Stimulated activated CD4-positive, alpha-beta T cell treated with anti-CD3 and anti-CD28 coated beads, TNF-alpha, amount 100 ng/mL, for 1 hour (primary cell): ENCODE measurements at places on chromosomes 3 and 15.

GRCh38 chr3:186209810-186210752 is 101.2 kb upstream of the ETV5 start:
- DNase-seq: no peak

DNA sequence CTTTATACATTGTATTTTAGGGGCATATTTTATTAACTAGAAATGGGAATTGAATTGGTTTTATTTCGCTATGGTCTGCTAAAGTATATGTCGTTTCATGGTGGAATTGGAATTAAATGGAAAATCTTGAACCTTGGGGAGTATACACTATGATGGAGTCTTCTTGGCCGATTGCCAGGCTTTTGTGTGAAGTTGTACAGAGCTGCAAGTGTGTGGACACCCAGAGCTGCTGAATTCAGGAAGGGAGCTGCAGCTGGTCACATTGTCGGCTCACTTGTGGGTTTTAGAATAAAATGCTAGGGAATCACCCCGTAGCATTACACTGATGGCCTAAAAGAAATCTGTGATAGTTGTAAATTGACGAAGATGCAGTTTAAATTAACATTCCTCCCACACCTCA is 35.1 kb downstream of the USP3 start:
- no peak for DNase-seq

- no peak for DNase-seq
Observed at GRCh38 chr3:139355476-139355875, 11.7 kb downstream of the MRPS22 start.

GRCh38 chr3:161413127-161413854 is 42.0 kb upstream of the SPTSSB start:
- DNase-seq: no peak

- DNase-seq: no peak
Observed at GRCh38 chr15:55343168-55343567, 24.1 kb downstream of the PIGB start.

DNA sequence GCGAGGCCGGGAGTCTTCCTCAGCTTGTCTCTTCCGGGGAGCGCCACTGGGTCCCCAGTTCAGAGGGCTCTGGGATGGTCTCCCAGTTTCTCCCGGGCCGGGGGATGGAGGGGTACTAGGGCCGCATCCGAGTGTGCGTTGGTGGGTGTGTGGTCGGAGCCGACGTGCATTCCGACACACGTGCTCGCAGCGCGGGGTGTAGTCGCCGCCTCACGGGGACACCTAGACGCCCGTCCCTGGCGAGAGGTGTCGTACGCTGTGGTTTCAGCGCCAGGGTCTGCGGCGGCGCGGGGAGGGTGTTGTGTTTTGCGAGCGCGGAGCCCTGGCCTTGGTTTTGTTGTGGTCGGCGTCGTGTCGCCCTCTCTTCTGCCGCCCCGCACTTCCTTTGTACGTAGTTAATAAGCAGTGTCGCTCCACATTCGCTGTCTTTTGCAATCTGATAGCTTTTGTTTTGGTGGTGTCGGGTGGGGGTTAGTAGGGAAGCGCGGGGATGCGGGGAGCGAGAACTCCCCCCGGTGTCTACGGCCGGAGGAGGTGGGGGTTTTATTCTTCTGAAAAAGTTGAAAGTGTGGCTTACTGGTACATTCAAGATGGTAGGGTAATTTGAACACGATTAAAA is 2.2 kb downstream of the IGF1R start:
- DNase-seq: no peak

DNA sequence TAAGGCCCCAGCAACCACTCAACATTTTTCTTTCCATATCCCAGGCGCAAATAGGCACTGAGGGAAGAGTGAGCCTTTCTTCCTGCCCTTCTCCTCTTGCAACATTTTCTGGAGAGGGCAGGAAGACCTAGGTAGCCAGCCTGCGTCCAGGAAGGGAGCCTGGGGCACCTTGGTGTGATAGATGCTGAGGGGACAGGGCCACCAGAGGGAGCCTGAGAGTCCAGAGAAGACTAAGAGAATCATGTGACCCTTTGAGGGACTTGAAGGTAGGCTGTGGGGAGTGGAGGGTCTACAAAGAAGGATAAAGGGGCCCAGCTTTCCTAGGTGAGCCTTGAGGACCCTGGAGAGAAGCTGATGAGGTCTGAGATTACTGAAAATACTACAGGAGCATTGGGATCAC is 346.6 kb downstream of the CNTN6 start:
- no peak for DNase-seq

DNA sequence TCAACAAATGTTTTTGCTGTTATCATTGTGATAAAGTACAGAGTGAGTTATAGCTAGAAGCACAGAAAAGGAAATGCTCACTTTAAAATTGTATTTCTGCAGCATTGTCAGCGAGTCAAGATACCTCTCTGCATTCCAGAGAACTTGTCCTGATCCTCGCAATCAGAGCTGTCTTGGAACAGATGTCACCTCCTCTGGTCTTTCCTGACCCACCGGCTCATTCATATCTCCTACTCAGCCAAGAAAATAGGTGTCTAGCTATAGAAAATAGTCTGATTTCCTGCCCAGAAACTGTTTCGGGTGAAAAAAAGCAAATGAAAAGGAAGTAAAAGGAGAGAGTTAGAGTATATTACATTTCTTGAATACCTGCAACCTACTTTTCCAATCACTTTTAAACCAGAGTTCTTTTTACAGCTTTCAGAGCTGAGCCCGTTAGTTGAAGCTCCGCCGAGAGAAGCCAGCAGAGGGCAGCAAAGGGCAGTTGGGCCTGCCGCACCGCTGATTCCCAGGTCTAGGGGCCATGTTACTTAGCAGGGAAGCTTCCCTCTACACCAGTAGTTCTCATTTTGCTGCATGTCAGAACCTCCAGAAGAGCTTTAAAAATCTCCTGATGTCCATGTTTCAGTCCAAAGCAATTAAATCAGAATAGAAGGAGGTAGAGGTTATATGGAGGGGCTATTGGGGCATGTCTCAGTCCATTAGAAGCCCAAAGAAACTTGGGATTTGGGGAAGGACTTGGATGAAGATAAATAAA is 185.7 kb upstream of the THRB start:
- no peak for DNase-seq

DNA sequence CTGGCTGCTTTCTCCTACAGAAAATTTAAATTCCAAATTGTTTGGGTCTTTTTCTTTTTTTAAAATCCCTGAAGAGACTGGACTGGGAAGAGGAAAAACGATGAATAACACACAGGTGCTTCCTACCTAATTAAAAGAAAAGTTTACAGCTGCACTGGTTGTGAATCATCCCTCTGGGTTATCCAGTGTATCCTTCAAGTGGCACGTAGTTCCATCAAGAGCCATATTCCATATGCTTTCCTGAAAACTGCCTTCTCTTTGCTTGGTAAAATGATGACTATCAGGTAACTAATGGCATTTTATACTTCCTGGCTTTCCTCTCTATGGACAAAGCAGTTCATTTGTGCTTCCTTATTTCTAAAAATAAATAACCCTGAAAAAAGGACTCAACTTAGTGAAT is 123.2 kb downstream of the MAGI1 start:
- no peak for DNase-seq

- no peak for DNase-seq
Observed at GRCh38 chr15:57398336-57398735, 22.0 kb downstream of the CGNL1 start.

DNA sequence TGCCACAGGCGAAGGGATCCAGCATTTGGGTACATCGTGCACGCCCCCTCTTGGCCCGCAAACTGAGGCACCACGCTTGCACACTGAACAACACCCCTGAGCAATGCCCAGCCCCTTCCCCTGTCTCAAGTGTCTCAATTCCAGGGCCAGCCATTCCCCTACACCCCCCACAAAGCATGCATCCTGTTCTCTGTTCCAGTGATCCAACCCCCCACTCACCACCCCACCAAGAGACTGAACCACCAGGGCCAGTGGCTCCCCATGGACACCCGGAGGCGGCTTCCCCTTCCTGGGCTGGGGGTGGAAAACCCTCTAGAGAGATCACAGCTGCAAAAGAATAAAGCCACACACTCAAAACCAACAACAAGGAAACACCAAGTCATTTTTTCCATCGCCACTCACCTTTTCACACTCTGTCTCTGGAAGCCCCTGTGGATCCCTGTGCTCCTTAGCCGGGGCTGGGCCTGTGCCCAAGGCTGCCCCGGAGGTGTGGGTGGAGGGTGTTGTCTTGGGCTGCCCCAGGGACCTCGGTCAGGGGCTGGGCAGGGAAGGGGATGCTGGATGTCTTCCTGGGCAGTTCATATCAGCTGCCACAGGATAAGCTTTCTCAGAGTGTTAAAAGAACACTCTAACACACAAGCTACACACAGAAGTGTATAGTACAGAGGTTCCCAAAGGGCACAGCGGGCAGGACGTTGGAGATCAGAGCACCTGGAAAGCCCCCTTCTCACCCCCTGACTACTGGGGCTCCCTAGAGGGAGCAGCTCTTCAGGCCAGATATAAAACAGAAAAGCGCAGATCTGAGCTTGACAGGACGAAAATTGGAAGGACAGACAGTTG is 92.5 kb downstream of the CHSY1 start:
- no peak for DNase-seq

DNA sequence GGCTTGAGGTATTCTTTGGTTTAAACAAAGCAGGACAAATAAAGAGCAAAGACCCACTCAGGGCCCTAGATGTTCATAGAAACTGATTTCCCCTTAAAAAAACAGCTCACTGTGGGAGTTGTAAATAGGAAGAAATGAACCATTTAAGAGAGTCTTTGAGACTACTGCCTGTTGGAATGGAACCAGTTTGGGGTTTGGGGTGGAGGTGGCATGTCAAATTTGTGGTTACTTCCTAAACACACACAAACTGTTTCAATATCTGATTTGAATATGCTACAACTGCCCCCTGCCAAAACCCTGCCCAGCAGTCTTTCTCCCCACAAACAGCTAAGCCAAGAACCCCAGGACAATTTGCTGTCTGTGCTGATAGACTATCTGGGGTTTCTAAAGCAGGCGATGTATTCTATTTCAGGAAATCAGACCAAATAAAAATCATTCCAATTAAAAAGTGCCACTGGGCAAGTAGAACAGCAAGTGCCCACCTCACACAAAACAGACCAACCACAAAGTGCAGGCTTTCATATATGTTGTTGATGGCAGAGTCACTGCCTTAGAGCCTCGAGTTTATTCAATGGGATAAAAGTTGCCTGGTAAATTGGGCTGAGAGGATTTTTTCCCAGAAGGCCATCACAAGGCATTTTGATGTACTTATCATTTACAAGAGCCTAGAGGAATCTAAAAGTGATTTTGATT is 293.9 kb upstream of the PROK2 start:
- DNase-seq: no peak

DNA sequence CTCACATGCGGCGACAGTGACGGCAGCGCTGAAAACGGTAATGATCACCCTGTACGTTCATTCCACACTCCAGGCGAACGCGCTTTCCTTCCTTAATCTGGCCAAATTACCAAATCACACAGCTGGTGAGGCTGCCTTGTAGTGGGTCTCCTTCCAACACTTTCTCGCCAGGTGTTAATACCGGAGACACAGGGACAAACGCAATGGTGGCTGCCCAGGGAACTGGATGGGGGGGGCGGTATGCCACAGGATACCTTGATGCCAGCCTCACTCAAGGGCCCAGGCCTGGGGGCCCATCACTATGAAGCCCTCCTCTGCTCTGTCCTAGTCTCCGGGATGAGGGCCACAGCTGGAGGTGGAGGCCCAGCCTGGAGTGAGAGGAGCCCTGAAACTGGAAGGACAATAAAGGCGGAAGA is 1.4 kb upstream of the CAMK2N2 start:
- no peak for DNase-seq

- no peak for DNase-seq
Observed at GRCh38 chr15:62306851-62307504, 141.9 kb upstream of the C2CD4B start.

- DNase-seq: no peak
Observed at GRCh38 chr15:100598655-100599054, 3.3 kb downstream of the LINS1 start.

- DNase-seq: no peak
Observed at GRCh38 chr3:60048447-60048848, 998.6 kb upstream of the CFAP20DC start.

DNA sequence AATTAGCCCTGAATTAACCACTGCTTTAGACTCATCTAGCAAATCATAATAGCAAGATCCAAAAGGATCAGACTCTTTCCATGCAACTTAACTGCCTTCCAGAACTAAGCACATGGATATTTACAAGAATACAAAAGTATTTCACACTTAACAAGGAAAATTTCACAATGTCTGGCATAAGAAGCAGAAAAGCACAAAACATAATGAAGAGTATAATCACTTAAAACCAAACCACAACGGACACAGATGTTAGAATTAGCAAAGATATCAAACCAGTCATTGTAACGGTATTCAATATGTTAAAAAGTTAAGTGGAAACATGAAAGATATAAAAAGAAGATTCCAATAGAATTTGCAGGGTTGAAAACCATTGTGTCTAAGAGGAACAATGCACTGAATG is 51.5 kb upstream of the COL6A6 start:
- no peak for DNase-seq

- DNase-seq: no peak
Observed at GRCh38 chr3:71395927-71396695, 187.4 kb downstream of the FOXP1 start.

DNA sequence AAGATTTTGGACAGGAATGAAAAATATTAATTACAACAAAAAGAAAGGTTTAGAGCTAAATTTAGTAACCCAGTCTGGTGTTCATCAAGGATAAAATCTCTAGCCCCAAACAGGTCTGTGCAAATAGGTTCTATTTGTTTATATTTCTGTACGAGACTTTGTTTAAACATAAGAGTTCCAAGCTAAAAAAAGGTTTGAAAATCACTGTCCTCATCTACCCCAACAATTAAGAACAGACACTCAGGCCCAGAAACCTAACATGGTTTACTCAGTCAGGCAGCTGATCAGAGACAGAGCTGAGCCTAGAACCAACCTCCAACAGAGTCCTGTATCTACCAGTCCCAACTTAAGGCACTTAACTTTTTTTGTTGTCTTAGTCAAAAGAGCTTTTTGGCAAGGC is 49.3 kb downstream of the SNX4 start:
- DNase-seq: no peak

DNA sequence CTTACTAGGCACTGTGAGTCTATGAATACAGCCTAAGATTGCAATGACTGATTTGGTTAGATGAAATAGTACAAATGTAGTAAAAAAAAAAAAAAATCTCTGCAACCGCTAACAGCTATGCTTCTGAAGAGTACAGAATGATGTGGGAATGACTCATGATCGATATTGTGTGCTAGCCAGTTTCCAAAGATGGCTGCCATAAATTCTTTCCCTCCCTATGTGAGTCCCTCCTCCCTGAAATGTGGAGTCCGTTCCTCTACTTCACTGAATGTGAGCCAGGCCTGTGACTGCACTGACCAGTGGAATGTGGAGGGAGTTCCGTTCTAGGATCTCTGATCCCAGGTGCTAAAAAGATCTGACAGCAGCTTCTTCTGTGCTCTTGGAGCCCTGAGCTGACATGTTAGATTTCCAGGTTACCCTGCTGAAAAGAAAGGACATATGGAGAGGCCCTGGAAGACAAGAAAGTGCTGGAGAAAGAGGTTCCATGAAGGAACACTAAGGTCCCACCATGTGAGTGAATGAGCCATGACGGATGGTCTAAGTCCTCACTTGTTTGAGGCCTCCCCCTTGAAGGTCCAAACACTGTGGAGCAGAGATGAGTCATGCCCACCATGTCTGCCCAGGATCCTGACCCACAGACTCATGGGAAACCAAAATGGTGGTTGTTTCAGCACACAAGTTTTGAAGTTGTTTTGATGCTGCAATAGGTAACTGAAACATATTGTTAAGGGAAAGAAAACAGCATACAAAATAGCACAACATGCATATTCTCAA is 46.3 kb downstream of the DGKG start:
- no peak for DNase-seq

GRCh38 chr3:127792541-127793292 is 29.6 kb downstream of the MGLL start:
- no peak for DNase-seq

- no peak for DNase-seq
Observed at GRCh38 chr3:194269610-194270145, 81.5 kb downstream of the CPN2 start.

- no peak for DNase-seq
Observed at GRCh38 chr3:47011371-47011770, 31.9 kb downstream of the NBEAL2 start.
